Myocyte (in vitro differentiated cells): ENCODE measurements at places on chromosomes 5 and 9.

GRCh38 chr5:157253547-157253946 is 12.4 kb upstream of the CYFIP2 start:
- peak; percentile 58 for DNase-seq

GRCh38 chr9:115015018-115015635 is 84.7 kb upstream of the TNFSF8 start:
- peak; percentile 48 for DNase-seq

- no peak for DNase-seq
Observed at GRCh38 chr5:57416278-57416994, 66.2 kb downstream of the ACTBL2 start.

- DNase-seq = no peak
Observed at GRCh38 chr5:115589043-115589442, 13.2 kb downstream of the TICAM2 start.

- DNase-seq = no peak
Observed at GRCh38 chr5:143593723-143594122, 190.2 kb upstream of the NR3C1 start.

- no peak for DNase-seq
Observed at GRCh38 chr5:61599370-61600122, 267.5 kb downstream of the ZSWIM6 start.

GRCh38 chr5:62093976-62094375 is 212.0 kb upstream of the KIF2A start:
- DNase-seq = peak; percentile 46

- DNase-seq = peak; percentile 45
Observed at GRCh38 chr5:140633021-140633471, at the start of gene CD14. TSS of gene CD14 (minus strand) at chr5:140633175. CDS start at chr5:140633071, 104 bp downstream.

- no peak for DNase-seq
Observed at GRCh38 chr9:109164042-109164441, 3.0 kb downstream of the FRRS1L start.

GRCh38 chr5:179607160-179607931 is 16.1 kb downstream of the HNRNPH1 start:
- peak; percentile 61 for DNase-seq

DNA sequence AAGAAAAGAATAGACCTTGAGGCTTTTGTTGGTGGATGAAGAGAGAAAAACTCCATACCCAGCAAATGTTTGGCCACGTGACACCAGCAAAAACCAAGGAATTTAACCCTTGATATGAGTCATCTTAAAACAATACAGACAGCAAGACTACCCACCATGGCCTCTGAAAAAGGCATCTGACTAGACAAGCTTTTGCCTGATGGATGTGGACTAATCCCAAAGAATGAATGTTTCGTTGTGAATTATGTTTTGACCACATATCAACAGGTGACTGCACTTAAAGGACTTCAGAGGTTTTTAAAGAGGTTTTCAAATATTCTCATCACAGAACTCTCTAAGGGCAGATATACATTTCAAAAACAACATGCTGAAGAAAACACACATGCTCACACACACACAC is 33.0 kb upstream of the SLC1A3 start:
- peak; percentile 72 for DNase-seq

- no peak for DNase-seq
Observed at GRCh38 chr5:125541085-125541484, 794.6 kb upstream of the ZNF608 start.

- DNase-seq = no peak
Observed at GRCh38 chr9:98161851-98162250, 30.6 kb downstream of the CORO2A start.

GRCh38 chr9:75604661-75605060 is 285.8 kb upstream of the PCSK5 start:
- DNase-seq = no peak

GRCh38 chr9:29850664-29851063 is 2277.4 kb upstream of the C9orf72 start:
- DNase-seq = no peak

DNA sequence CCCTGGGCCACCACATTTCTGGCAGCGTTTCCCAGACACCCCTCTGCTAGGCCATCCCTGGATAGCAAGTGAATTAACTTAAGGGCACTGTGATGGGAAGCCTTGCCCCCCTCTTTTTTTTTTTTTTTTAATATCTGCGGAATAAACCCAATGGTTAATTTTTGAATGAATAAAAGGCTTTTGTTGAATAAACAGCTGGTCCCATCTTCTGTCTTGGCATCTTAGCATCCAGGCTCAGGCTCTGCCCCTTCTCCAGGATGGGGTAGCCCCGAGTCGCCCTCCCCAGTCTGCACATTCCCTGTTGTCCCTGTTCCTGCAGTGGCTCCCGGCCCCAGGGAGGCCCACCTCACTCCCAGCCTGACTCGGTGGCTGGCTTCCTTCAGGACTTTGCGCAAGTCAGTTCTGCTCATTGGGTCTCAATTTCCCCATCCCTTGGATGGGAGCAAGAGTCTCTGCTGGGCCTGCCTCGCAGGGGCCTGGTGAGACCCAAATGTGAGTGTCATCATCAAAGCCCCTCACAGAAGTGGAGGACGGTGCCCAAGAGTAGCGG is 29.0 kb upstream of the HMCN2 start:
- no peak for DNase-seq

GRCh38 chr5:154238776-154239481 is 48.4 kb downstream of the GALNT10 start:
- no peak for DNase-seq

DNA sequence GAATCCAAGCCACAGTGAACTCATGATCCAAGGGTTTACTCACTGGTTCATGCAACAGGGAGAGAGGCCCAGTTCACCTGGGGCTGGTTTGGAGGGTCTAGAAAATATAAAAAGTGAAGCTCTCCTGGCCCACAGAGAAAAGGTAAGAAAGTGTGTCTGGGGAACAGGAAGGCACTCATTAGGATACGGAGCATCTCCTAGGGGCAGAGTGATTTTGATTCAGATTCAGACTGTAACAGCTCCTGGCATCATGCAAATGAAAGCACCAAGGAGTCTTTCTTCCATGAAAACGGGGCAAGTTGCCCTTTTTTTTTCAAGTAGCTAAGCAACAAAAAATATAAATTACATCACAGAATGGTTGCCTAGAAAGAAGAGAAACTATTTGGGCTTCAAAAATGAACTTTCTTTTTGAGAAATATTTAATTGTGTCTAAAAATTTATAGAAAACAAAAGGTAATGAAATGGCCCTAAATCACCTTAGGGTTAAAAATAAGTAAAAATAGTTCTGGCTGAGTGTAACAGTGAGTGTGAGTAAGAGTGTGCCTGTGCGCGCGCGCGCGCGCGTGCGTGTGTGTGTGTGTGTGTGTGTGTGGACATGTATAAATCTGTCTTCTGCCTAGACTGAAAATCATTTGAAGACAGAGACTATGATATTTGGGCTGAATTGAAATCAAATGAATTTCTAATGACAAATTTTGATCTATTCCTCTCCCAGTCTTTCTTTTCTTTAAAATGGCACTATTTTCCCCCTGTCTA is 177.8 kb upstream of the ZNF462 start:
- no peak for DNase-seq

- DNase-seq = peak; percentile 50
Observed at GRCh38 chr5:122723606-122724352, 51.1 kb upstream of the SNX2 start.

GRCh38 chr9:134704498-134704897 is 62.9 kb downstream of the COL5A1 start:
- no peak for DNase-seq
